Fibroblast of the conjunctiva (primary cell): ENCODE measurements at places on chromosomes 7 and 10.

DNA sequence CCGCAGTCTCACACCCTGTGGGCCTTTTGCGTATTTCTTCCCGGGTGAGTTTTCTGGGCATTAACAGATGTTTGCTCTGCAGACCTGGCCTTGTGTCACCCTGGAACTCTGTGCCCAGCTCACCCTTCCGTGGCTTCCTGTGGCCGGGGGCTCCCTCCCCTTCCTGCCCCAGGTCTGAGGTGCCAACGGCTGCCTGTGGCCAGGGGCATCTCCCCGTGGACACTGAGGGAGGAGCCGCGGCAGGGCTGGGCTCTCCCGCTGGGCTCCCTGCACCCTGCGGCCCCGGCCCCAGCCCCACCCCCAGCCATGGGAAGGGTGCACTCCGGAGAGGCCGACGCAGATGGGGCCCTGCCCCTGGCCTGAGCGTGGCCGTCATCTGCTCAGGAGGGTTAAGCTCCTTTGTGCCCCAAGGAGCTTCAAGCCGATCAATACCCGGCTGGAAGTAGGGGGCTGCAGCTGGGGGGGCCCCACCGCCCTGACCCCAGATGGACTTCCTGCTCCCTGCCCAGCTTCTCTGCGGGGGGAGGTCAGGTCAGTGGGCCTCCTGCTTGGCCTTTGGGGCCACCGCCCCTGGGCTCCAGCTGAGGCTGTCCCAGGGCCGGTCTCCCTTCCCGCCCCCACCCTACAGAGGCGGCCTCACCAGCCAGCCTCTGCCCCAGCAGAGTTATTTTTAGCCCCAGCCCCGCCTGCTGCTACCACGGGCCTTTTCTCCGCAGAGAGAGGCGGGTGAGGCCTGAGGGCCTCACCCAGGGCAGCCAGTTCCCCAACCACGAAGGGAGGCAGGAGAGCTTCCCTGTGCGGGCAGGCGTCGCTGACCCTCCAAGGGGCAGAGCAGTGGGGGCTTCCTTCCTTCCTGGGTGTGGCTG is 24.2 kb downstream of the PWWP2B start:
- DNase-seq = no peak

GRCh38 chr7:14690075-14690474 is 212.5 kb downstream of the DGKB start:
- no peak for DNase-seq

GRCh38 chr7:32532086-32532485 is 36.8 kb downstream of the AVL9 start:
- no peak for DNase-seq

DNA sequence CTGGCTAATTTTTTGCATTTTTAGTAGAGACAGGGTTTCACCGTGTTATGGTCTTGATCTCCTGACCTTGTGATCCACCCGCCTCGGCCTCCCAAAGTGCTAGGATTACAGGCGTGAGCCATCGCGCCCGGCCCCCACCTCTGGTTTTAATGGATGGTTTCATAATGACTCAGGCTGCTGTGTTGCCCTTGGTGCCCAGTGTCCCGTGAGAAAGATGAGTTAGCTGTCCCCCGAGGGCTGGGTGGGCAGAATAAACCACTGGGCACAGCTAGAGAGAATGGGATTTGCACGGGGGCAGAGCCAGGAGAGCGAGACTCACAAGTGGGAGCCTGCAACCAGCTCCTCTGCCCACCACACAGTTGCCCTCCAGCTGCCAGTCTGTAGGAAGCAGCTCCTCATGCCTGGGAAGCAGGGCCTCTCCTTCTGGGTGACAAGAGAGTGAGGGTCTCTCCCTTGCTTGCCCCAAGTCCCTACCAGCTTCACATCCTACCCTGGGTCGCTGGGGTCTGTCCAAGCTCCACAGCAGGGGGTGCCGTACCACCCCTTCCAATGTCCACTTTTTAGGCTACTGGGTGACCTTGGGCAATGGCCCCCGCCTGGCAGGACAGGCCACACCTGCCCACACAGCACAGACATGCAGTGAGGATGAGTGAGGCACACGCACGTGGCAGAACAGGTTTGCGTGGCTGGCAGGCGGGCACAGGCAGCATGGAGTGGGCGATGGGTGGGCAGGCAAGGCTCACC is 16.1 kb upstream of the NDST2 start:
- DNase-seq = no peak

GRCh38 chr10:94320285-94320914 is 42.3 kb downstream of the NOC3L start:
- DNase-seq = peak; percentile 48

- DNase-seq = no peak
These were observed 448.5 kb downstream of the NXPH1 start for GRCh38 chr7:8881916-8882315.

DNA sequence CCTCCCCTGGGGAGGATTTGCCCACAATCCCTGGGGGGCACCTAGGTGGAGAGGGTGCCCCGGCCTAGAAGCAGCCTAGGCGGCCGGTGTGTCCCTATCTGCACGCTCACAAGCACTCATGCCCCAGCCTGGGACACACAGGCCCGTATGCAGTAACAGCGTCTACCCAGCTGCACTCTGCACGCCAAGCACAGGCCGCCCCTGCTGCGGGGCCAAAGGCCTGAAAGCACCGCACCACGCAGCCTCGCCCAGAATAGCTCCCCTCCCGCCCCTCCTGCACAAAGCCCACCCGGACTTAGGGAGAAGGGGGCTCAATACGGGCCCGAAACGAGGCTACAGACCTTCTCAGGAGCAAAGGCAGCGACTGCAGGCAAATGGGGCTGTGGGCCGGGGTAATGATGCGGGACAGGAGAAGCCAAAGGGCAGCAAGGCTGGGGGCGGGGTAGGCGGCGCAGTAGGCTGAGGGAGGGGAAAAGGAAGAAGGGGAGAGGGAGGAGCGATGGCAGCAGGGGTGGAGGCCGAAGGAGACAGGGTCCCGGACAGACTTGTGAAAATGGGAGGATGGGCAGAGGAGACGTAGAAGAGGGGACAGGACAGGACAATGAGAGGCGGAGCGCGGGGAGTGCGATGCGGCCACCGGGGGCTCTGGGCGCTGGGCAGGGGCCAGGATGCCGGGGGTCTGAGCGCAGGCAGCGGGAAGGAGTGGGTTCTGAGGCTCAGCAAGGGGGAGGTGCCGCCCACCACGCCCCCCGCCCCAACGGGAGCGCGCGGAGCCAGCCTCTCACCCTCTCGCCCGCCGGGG is 544 bp downstream of the GPRIN2 start:
- no peak for DNase-seq

DNA sequence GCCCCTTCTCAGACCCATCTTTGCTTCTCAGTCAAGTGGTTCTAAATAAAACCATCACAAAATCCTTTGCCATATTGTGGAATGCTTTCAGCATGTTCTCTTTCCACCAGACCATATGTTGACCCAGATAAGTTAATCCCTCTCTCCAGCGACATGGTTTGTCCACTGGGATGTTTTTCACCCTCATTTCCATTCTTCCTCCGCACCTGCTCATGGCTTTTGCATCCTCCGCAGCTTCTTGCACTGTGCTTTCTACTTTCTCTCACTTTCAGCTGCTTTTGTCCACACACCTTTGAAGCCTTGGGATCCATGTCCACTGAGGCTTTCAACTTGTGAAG is 52.3 kb upstream of the WAC start:
- no peak for DNase-seq

GRCh38 chr10:94524146-94524545 is 21.4 kb upstream of the HELLS start:
- DNase-seq = no peak

DNA sequence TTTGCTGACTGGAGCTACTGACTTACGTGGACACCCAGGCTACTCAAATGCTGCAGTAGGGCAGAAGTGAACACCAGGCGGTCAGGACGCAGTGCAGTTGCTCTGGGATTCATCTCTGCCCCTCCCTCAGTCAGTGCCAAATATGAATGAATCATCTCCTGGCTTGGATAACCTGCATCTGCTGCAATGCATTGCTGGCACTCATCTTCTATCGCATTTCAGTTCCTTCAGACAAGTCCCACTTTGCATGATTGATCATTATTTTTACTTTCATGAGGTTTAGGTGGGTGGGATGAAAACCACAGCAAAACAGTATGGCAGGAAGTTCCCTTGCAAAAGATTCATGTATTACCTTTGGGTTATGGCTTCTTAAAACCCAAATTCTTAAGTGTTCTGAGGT is 224.6 kb upstream of the NRP1 start:
- peak; percentile 82 for DNase-seq

- no peak for DNase-seq
These were observed 273.7 kb upstream of the CHRM2 start for GRCh38 chr7:136594739-136595144.

DNA sequence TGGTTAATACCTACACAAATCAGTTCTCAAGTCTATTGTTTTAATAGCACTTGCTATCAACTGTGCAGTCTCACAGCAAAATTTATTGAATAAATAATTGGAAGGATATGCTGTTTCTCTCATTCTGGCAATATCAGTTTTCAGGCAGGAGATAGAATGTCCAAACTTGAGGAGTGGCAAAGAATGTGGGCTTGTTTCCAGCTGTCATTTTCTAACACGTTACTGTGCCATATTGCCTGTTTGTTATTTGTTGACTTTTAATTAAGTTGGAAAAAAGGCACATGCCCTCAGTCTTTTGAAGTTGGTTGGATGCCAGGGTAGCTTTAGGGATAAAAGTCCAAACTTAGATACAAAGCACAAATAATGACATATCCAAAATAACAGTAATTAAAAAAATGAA is 52.2 kb downstream of the MAGI2 start:
- DNase-seq = no peak

DNA sequence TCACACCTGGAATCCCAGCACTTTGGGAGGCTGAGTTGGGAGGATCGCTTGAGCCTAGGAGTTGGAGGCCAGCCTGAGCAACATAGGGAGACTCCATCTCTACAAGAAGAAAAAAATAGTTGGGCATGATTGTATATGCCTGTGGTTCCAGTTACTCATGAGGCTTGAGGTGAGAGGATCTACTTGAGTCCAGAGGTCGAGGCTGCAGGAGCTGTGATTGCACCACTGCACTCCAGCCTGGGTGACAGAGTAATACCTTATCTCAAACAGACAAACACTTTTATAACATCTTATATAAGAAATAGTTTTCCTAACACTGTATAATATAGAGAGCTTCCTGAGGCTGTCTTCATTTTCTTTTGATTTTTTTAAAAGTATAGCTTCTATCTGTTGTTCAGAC is 448.4 kb upstream of the COBL start:
- DNase-seq = no peak

- no peak for DNase-seq
These were observed 5.4 kb downstream of the SGPL1 start for GRCh38 chr10:70820976-70821750.

- DNase-seq = no peak
These were observed 31.2 kb downstream of the TBXAS1 start for GRCh38 chr7:139860090-139860775.

DNA sequence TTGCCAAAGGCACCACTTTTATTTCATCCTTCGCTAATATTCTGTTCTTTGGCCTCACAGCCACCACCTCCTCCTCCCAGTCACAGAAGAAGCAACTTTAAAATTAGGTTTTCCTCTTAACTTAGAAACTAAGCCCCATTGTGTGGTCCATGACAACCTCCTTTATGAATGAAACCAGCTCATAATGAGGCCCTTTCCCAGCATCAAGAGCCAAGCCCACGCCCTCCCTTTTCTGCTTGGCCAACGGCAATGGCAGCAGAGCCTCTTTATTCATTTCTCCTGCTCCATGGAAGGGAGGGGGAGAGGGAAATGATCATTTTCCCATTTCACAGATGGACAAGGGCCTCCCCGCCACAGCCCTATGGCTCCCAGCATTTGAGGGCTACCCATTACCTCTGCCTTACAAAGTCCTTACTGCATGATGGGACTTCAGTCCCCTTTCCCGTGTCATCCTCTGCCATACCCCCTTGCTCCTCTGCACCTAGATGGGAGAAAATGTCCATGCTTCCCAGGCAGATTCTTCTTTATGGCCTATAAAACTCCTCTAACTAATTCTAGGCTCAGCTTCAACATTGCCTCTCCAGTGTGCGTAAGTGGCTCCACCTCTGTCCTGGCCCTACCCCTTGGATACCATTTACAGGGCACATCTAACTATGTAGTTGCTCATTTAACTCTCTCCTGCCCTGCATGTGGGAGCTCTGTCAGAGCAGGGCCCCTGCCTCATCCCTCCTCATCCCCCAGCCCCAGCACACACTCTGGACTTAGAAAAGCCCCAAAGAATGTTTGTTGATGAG is 475.5 kb downstream of the RPS24 start:
- DNase-seq = no peak

DNA sequence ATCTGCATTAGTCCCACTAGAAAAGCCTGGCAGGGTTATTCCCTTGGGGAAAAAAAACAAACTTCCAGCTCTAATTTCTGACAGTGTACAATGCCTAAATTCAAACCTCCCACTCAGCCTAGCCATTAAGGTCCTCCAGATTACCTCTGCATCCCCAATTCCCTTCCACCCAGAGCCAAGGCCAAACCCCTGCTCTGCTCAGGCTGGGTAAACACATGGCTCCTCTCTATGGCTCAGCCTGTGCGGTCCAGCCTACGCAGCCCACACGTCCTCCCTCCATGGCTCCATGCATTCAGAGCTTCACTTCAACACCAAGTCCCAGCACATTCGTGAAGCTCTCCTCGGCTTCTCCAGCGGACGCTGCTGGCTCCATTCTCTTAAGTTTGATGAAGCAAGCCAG is 5.2 kb downstream of the DLG5 start:
- no peak for DNase-seq

DNA sequence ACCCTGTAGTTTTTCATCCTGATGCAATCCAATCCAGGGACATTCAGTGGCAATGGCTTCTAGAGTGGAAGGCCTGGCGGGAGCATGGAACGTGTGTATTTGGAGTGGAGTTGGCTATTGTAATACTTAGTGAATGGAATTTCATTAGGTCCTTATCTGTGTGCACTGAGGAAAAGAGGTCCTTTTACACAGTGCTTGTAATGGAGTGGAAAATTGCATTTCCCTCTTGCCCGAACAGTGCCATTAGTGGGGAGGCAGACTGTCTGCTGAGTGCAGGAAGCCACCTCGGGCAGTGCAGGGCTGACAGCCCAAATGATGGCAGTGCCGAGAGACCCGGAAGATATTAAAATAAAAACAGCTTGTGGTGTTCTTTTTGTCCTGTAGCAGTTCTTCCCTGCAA is 786.6 kb downstream of the LRMDA start:
- no peak for DNase-seq

GRCh38 chr7:114879554-114879953 is 42.3 kb upstream of the MDFIC start:
- peak; percentile 80 for DNase-seq

DNA sequence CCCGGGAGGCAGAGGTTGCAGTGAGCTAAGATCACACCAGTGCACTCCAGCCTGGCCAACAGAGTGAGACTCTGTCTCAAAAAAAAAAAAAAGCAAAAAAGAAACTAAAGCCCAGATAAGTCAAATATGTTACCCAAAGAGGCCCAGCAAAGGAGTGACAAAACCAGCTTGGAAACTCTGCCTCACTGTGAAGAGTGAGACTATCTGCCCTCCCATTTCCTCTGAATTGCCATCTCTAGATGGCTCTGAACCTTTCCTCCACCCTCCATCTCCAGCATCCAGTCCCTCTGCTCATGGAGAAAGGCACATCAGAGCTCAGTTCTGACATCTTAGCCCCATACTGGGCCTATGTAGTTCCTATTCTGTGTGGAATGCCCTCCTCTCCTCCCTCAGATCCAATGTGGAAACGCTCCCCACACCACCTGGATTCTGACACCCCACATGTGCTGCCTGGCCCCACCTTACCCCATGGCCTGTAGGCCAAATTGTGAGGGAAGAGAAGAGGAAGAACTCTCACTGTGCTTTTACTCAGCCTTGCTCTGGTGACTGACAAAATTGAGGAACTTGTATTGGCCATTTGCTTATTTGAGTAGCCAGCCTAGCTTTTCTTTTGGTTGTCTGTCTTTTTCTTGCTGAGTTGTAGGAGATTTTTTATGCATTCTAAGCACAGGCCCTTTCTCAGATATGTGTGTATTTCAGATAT is 18.0 kb upstream of the NUDCD3 start:
- DNase-seq = no peak

GRCh38 chr10:75774783-75775490 is 343.5 kb downstream of the LRMDA start:
- no peak for DNase-seq
